ENCODE measurements at places on chromosomes 1 and 21.
A peak's percentile ranks its signal among the peaks of the same experiment; 100 is the strongest.

DNA sequence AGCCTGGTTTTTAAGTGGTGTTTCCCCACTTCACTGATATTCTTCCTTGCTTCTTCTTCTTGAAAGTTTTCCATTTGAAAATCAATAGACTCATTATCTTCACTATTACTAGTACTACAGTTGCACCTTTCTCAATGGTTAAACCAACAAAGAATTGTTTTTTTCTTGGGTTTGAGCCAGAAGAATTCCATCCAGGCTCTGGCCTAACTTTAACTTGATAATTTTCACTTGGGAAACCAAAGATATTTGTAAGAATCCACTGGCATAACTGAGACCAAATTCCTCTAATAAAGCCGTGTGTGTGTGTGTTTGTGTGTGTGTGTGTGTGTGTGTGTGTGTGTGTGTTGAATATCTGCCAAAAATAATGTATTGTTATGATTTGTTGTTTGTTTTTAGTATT lies 103.2 kb downstream of the SGIP1 start:
- no peak for DNase-seq

- DNase-seq = no peak
These were observed 55.7 kb downstream of the USP1 start for GRCh38 chr1:62492521-62492920.

- no peak for DNase-seq
These were observed 29.7 kb upstream of the FMOD start for GRCh38 chr1:203380420-203381150.

DNA sequence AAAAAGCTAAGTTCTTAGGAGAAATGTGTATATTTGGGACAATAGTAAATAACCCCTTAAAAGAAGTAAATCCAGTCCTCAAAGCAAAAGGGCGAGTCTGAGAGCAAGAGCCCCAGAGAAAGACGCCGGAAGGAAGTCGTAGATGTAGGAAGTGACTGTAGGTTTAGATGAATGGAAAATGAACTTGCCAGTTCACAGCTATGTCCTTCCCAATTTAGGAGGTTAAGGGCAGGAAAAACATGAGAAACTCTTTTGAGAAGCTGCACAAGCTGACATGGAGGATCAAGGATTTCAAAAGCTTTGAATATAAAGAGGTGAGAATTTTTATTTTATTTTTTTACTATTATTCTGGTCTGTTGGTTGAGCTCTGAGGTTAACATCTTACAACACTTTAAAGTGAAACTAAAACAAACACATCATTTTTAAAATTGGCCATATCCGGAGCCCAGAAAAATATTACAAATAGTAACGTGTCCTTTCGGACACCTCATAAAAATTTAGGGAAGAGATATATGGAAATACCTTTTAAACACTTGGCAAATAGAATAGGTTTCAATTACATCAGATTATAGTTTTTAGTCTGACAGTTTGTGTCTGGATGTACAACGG lies 1178.6 kb downstream of the MRPL39 start:
- peak; percentile 0 for DNase-seq

GRCh38 chr1:83113652-83114051 lies 885.3 kb downstream of the TTLL7 start:
- DNase-seq = no peak

Measured in NCI-H2081 (cell line).